ENCODE measurements at places on chromosomes 16 and 17.

DNA sequence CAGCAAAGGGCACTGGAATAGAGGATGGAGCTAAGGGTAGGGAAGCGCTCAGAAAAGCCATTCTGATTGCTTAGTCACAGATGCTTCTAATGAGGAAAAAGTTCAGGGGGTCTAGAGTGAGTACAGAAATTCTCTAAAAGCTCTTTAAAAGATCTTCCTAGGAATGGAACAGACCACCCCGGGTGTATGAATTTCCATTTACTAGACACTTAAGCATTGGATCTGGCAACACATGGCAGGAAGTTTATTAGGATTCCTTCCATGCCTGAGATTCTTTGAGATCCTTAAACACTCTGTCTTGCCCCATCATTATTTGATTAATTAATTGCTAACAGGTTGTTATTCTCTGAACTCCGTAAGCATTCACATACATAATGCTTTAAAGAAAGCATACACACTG is 8.5 kb downstream of the KRTAP9-7 start:
- DNase-seq: no peak

GRCh38 chr17:81428948-81429774 is 33.9 kb downstream of the BAHCC1 start:
- peak; percentile 72 for DNase-seq

GRCh38 chr17:57735707-57736106 is 9.4 kb downstream of the CCDC182 start:
- no peak for DNase-seq

- no peak for DNase-seq
Measured at GRCh38 chr17:30823421-30823820, 1.1 kb downstream of the CRLF3 start.

DNA sequence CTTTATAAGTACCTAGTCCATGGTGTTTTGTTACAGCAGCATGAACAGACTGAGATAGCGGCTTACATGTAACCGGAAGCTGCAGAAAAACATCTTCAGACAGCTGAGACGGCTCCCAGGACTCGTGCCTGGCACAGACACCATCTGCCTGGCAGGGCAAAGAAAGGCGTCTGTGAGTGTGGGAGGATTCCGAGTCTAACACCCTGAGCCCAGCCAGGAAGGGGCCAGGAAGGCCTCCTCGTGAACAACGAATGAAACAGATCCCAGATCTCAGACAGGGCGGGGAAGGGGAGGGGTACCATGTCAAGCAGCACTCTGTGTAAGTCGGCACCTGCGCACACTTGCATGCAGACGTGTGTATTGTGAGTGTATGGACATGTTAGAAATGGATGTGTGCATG is 4.4 kb upstream of the CSNK1D start:
- no peak for DNase-seq

- no peak for DNase-seq
Measured at GRCh38 chr17:73283841-73284282, 22.2 kb upstream of the CPSF4L start.

Data from fibroblast of the aortic adventitia (primary cell).